ENCODE measurements at places on chromosomes 7 and 10.

- no peak for DNase-seq
These were observed 299.8 kb downstream of the CAMK1D start for GRCh38 chr10:12649012-12649584.

DNA sequence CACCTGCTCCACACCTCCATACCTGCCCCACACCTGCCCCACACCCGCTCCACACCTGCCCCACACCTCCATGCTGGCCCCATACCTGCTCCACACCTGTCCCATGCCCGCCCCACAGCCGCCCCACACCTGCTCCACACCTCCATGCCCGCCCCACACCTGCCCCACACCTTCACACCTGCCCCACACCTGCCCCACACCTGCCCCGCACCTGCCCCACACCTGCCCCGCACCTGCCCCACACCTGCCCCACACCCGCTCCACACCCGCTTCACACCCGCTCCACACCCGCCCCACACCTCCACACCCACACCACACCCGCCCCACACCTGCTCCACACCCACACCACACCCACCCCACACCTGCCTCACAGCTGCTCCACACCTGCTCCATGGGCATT lies 53.0 kb downstream of the PARP12 start:
- DNase-seq, result no peak

DNA sequence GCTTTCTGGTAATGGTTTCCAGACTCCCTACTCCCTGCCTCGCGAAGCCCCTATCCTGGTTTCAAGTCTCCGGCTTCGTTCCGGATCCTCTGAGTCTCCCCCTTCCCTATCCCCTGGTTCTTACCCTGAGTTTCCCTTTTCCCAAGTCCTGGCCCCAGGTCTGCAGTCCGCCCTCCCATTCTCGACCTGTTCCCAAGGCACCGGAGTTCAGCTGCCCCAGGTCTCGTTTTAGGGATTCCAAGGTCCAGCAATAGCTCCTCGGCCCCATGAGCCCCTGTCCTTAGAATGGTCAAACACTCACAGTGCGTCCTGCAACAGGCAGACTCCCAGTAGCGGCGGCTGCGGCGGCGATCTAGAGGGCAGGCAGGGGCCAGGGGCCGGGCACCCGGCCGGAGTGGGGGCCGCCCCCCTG lies 274 bp downstream of the PITX3 start:
- no peak for DNase-seq

- no peak for DNase-seq
These were observed 61.9 kb downstream of the MYL10 start for GRCh38 chr7:101567230-101567629.

DNA sequence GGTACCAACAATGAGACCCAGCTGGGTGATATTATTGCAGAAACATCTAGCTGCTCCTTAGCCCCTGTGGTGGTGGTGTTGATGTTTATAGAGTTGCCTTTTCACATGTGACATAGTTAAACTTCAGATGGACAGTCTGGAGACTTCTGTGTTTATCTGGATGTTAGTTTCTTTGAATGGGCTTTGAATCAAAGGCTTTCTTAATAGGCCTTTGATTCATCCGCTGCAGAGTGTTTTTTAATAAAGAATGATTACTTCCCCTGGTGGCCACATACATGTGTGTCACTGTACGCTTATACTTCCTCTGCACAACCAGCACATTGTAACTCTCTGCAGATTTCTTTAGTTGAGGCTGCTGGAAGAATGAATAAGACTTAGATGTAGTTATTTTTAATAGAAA lies 221.0 kb downstream of the DYNC1I1 start:
- DNase-seq, result no peak
